ENCODE measurements at places on chromosomes 5 and 9. TPM values are rescaled to one million over a fixed set of nuclear protein-coding genes. Genes with fewer than 3 reads are reported as not detected.

The LHFPL2 gene
- total RNA-seq, result 97.3 TPM

The TLR4 gene
- total RNA-seq, result 11.0 TPM

The CDC37L1 gene
- total RNA-seq, result 19.1 TPM

The PFN3 gene
- total RNA-seq, result not detected

The C5orf52 gene
- not detected for total RNA-seq

The HSPA4 gene
- 153 TPM for total RNA-seq

DNA sequence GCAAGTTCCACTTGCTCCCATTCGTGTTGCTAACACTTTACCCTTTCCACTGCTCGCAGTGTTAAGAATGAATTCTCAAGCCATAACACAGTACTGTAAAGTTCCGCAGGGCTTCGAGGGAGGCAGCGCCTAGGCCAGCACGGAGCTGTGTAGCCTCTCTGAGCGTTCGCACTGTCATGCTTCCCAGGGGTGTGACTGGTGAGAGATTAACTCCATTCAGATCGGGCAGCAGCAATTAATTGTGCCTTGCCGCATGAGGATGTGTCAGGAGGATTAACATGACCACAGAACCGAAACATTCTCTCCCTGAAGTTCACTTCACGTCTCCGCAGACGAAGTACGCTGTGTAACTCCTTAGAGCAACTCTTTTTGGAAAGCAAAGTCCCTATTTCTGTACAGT is 23.2 kb downstream of the ZBTB34 start:
- no peak for DNase-seq

GRCh38 chr5:14851050-14851419 is 20.5 kb downstream of the ANKH start:
- DNase-seq, result no peak

GRCh38 chr9:114259798-114260523 is 62.9 kb upstream of the ORM1 start:
- no peak for DNase-seq

GRCh38 chr5:89457411-89458331 is 574.7 kb upstream of the MEF2C start:
- DNase-seq, result peak; percentile 93

DNA sequence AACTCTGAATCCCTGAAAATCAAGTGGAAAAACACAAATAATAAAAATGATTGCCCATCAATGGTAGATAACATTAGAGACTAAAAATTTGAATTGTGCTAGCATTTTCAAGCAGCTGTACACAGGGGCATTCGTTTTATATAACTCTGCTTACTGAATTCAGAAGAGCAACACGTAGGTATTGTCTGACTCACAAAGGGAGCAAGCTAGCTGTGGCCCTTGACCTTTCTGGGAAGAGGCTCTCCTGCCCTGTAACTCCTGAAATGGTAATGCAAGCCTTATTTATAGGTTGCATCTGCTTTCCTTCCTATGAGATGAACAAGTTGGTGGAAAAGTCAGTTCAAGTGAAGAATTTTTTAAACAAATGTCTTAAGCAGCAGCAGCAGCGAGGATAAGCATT is 218.7 kb upstream of the EFNA5 start:
- peak; percentile 41 for DNase-seq

DNA sequence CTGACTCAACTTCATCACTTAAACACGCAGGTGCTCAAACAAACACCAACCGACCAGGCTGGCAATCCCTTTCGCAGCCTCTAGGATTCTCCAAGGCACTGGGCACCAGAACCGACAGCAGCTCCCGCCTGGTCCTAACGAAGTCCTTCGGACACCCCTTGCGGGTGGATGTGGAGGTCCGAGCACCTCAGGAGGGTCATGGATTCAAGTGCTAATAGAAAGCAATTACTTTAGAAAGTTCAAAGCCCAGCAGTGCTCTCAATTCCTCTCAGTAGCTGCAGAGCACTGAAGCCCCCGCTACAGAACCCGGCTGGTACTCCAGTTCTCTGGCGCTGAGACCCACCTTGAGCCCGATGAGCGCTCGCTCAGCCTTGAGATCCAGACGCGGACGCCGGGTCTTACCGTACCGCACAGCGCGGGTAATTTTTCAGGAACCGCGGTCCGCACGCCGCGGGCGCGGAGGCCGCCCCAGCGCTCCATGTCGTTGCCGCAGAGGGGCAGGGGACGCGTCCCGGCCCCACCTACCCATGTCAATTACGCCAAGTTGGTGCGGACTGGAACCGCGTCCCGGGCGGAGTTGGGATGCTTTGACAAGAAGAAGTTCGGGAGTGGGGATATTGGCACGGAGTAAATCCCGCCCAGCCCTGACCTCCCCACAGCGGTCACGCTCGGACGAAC is 638 bp downstream of the MARCHF3 start:
- DNase-seq, result peak; percentile 82

DNA sequence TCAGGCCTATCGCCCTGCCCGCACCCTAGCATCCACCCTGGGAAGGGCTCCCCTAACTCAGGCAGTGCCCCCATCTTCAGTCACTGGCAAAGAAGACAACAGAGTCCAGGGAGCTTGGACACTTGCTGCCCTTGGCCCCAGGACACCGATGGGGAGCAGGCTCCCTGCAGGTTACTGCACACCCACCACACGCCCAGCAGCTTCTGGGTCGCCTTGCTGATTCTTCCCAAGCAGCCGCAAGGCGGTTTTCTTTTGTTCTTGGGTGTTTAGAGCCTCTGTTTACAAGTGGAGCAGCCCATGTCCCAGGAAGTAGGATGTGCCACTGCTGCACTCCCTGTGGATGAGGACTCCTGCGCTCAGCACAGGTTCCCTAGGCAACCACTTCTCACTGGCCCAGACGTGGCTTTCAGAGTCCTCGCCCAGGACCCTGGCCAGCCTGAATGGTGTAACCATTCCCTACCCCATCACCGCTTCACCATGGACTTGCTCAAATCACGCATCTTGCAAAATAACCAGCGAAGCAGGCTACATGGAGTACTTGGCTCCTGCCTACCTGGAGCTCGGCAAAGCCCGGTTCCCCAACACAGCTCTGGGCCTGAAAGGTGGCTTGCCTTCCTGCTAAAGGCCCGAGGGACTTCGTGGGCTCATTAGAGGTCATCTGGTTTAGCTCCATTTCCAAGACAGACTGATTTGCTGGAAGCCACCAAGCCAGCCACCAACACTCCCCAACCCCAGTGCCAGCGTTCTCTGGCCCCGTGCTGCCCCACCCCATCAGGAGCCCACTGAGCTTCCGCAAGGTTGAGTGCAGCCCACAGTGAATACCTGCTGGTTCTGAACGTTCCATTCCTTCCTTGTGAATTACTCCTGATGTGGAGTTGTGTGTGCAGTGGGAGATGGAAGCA is 60.0 kb downstream of the PSMB7 start:
- no peak for DNase-seq

Measured in LHCN-M2 (cell line).